ENCODE measurements at places on chromosomes 1 and 21. TPM values are rescaled to one million over a fixed set of nuclear protein-coding genes. Genes with fewer than 3 reads are reported as not detected.

The SAMD13 gene
- 0.61 TPM for total RNA-seq

The MATN1 gene
- total RNA-seq, result not detected

The TBX19 gene
- 0.48 TPM for total RNA-seq

The KCND3 gene
- total RNA-seq, result 0.15 TPM

The S100A3 gene
- not detected for total RNA-seq

The EDARADD gene
- total RNA-seq, result 3.8 TPM

The ZSWIM5 gene
- total RNA-seq, result 3.4 TPM

The KLF17 gene
- total RNA-seq, result 0.09 TPM

The KCNJ9 gene
- total RNA-seq, result 0.09 TPM

The DNASE2B gene
- not detected for total RNA-seq

The ADGRB2 gene
- total RNA-seq, result 10.7 TPM

The XCL2 gene
- not detected for total RNA-seq

The FCRL3 gene
- total RNA-seq, result not detected

The RNPC3 gene
- 12.2 TPM for total RNA-seq

The CLEC20A gene
- total RNA-seq, result not detected

The KIF26B gene
- total RNA-seq, result 0.20 TPM

The CATSPER4 gene
- total RNA-seq, result not detected

The RHEX gene
- total RNA-seq, result not detected

The FMN2 gene
- total RNA-seq, result 0.61 TPM

The PLA2G2A gene
- total RNA-seq, result 7.1 TPM

The TEKT2 gene
- total RNA-seq, result 0.20 TPM

The HSD3B1 gene
- not detected for total RNA-seq

The NIPAL3 gene
- 7.7 TPM for total RNA-seq

The OXCT2 gene
- total RNA-seq, result 4.3 TPM

Measured in H9 (cell line).